ENCODE measurements at places on chromosomes 7 and 10.

- DNase-seq = no peak
Observed at GRCh38 chr7:55120501-55121198, 101.8 kb downstream of the EGFR start.

DNA sequence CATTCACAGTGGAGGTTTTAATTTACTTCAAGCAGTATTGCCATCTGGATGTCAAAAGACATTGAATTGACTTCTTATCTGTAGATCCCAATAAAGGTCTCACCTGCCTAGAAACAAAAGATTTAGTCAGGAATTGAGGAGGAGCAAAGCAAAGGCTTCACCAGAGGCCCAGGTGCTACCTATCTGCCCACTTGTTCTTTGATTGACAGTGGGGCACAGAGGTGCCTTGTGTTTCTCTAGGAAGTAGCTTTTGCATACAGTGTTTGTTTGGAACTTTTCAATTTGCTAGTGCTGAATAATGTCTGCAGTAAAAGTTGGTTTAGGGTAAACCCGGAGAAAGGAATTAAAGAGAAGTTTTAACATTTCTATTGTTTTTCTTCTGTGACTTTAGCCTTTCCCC is 40.4 kb downstream of the AUTS2 start:
- DNase-seq = no peak

DNA sequence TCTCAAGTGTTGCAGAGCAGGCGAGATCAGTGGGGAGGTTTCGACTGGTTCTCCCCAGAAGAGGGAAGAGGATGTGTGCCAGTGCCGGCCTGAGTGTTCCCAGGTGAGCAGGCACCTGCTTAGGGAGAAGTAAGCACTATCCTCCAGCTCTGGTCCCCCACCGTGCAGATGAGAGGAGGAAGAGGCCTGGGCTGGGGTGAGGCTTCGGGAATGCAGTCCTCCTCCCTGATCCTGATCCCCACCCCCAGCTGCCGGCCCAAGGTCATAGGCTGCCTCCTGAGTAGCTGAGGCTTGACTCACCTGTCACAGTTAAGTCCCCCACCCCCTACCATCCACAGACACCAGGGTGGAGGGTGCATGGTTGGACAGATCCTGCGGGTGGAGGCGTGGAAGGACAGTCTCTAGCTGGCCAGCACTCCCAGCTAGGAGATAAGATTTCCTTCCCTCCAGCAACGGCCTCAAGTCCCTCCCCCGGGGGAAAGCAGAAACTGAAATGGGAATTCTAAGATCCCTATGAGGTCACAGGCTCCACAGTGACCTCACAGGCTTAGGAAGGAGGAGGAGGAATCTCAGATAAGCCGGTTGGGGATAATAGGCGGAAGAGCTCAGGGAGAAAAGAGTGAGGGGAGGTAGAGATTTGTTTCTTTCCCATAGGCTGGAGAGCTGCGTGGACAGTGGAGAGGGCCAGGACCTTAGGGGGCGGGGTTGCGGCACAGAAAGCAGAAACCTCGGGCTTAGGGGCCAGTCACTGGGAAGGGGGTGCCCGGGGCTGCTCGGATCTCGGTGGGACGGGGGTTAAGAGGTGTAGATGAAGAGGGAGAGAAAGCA is 1.0 kb downstream of the LRCH4 start:
- no peak for DNase-seq

- DNase-seq = no peak
Observed at GRCh38 chr7:46544396-46545008, 623.4 kb upstream of the IGFBP3 start.

- no peak for DNase-seq
Observed at GRCh38 chr7:43363035-43363791, 219.7 kb upstream of the STK17A start.

DNA sequence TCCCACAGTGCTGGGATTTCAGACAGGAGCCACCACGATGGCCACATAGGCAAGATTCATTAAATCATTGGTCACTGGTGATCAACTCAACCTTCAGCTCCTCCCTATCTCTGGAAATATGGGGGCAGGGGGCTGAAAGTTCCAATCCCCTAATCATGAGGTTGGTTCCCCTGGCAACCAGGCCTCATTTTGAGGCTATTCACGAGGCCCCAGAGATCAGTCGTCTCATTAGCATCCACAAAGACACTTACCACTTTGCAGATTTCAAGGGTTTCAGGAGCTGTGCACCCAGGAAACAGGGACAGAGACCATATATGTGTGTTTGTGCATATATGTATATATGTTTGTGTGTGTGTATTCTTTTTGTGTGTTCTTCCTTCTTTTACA is 7.7 kb upstream of the GUSB start:
- no peak for DNase-seq

- no peak for DNase-seq
Observed at GRCh38 chr7:4722308-4722707, 40.2 kb downstream of the FOXK1 start.

All from right hindlimb (tissue), 1 donor.